Activated CD8-positive, alpha-beta memory T cell treated with anti-CD3 and anti-CD28 coated beads, Interleukin-2, amount 10 ng/mL, durations not matched to agents 7 days and 5 days (primary cell): ENCODE measurements at places on chromosomes 5 and 9. TPM values are rescaled to one million over a fixed set of nuclear protein-coding genes. Genes with fewer than 3 reads are reported as not detected.

- DNase-seq: no peak
Measured at GRCh38 chr5:149217803-149218155, 53.9 kb upstream of the AFAP1L1 start.

Gene AGXT2
- total RNA-seq: not detected

- DNase-seq: no peak
Measured at GRCh38 chr5:1470762-1471211, 25.5 kb upstream of the SLC6A3 start.

DNA sequence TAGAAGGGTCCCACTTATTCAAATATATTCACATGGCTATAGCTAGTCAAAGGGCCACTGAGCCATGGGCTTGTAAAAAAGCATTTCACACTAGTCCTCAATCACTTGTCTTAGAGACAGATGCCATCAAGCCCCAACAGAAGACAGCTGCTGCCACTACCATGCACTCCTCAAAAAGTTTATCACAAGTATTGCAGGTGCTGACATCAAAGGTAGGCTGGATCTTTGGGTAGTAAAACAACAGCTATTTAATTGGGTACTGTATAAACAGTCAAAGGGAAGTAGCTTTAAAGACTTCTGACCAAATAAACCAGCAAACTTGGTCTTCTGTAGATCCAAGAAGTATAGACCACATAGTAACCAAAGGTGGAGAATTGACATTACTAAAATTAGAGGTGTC is 59.2 kb upstream of the FER start:
- no peak for DNase-seq

Gene SLC31A2
- total RNA-seq: 2.9 TPM

DNA sequence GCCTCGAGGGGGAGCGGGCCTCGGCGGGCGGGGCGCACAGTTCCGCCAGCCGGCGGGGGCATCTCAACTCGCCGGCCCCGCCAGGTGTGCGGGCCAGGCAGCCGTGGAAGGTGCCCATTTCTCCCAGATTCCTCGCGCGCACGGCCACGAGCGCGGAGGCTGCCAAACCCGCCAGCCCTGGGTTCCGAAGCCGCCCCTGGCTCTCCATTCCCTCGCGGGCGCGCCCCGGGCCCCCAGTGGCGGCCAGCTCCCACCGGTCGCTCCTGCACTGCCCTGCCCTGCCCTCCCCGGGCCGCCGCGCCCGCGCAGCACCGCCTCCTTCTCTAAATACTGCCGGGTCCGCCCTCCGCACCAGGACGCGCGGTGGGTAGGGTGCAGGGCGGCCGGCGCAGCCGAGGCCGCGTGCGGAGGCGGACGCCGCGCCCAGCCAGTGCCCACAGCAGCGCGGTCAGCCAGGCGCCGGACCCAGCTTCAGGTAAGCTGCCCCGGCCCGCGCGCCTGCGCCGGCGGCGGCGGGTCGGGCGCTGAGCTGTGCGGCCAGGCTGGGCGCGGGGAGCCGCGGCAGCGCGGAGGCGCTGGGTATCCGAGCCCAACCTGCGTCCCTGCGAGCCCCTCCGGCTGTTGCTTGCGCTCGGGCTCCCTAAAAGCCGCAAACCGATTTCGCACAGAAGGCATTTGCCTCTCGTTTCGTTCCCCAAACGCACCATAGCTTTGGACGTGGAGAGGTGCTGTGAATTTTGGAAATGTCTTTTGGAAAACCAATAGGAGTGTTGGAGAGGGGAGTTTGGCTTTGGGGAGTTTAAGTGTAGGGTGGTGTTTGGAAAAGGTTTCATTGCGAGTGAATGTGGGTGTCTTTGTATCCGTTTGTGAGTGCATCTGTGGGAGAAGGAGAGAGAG is at the start of gene TMEM171:
TMEM171 (plus strand) TSS at position 354 of the 897 bp plus-strand sequence. CDS start 2,799 bp downstream, outside the sequence.
- DNase-seq: no peak

Gene RPS23
- 1,768 TPM for total RNA-seq
